HFFc6 (cell line): ENCODE measurements at places on chromosomes 12 and 14. TPM values are rescaled to one million over a fixed set of nuclear protein-coding genes. Genes with fewer than 3 reads are reported as not detected.

GRCh38 chr14:39957290-39957689 is 525.1 kb upstream of the FBXO33 start:
- DNase-seq, result no peak

The SLC17A8 gene
- total RNA-seq, result not detected in 3 replicates

GRCh38 chr14:93033983-93034670 is 81.6 kb downstream of the ITPK1 start:
- no peak for DNase-seq

DNA sequence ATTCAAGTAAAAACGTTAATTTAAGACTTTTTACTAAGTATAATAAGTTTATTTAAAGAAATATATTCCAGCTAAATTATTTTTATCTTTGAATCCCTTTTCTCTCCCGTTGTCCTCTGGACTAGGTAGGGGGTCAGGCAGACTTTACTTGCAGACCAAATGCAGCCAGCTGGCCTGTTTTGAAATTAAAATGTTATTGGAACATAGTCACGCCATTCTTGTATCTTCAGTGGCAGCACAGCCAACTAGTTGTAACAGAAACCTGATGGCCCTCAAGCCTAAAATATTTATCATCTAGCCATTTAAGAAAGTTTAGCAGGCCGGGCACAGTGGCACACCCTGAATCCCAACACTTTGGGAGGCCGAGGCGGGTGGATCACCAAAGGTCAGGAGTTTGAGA is 52.7 kb downstream of the BCAT1 start:
- DNase-seq, result no peak

The FSCB gene
- total RNA-seq, result not detected in 3 replicates

GRCh38 chr14:68643673-68644072 is 149.2 kb downstream of the ZFP36L1 start:
- DNase-seq, result no peak

The CLEC4D gene
- total RNA-seq, result not detected in 2 replicates

GRCh38 chr12:75971253-75971652 is 60.3 kb downstream of the PHLDA1 start:
- no peak for DNase-seq

DNA sequence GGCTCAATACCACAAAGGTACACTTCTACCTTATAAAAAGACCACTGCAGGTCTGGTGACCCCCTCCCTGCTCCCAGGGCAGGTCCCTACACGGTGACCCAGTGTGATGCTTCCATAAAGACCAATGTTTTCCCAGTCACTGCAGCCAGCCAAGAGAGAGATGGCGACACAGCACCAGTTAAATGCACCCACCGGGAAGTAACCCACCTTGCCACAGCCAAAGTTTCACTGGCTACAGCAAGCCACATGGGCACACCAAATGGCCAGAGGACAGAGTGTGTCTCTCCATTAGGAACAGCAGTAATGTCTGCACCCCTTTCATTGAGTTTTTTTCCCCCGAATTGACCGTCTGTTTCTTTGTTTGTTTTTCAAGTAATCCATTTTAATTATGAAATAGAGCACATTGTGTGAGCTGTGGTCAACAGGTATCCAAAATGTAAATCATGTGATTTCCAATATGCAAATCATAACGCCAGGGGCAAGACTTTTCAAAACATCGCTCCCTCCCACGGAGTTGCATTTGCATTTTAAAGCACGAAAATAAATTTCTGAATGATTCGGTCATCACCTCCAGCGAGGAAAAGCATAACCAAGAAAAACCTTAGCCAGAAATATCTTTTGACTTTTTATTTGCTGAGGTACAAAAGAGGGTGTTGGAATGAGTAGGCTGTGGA is 48.9 kb upstream of the EML1 start:
- DNase-seq, result peak; percentile 71

The DNAL1 gene
- 13.9 to 15.4 TPM (median 15.1 TPM) in 3 replicates for total RNA-seq

DNA sequence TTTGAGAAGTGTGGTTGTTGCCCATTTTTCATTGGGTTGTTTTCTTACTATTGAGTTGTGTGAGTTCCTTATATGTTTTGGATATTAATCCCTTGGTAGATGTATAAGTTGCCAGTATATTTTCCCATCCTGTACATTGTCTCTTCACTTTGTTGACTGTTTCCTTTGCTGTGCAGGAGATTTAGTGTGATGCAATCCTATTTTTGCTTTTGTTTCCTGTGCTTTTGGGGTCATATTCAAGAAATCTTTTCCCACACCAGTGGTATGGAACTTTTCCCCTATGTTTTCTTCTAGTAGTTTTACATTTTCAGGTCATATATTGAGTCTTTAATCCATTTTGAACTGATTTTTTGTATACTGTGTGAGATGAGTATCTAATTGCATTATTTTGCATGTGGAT is 92.8 kb downstream of the PTHLH start:
- DNase-seq, result no peak

DNA sequence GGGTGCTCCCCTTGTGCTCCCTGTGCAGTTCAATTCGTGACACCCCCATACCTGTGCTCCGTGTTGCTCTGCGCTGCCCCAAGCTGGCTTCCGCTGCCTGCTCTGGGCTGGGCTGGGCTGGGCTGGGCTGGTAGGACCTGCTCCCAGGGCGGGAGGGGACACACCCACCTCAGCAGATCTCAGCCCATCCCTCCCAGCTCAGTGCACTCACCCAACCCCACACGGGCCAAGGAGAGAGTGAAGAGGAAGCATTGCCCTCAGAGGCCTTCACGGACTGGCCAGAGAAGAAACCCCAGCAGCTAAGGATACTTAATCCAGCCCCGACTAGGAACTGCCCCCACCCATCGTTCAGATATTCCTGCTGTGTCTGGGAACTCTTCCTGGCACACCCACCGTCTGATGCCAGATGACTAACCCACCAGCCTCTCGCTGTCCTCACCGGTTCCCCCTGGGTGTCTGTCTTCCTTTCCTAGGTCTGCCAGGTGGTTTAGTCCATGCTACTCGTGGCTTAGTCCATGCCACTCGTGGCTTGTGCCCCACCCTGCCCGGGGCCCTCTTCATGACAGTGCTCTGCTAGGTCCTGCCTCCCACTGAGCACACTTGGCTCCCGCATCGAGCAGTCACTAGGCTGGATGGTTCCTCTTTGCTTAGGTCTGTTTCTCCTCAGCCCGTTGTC is at the start of gene LPAR5:
TSS of gene LPAR5 (minus strand) at position 104 of the 676 bp plus-strand sequence. CDS start 14,711 bp downstream, outside the sequence.
- no peak for DNase-seq

The ASIC1 gene
- total RNA-seq, result 1.6 to 2.0 TPM (median 2.0 TPM) in 3 replicates

GRCh38 chr14:96362965-96363750 is at the start of the genes ATG2B and GSKIP:
ATG2B (minus strand) TSS chr14:96363341; CDS start chr14:96362976, 365 bp downstream.
GSKIP (plus strand) TSS chr14:96363526; CDS start chr14:96382248, 18,722 bp downstream.
- DNase-seq, result peak; percentile 84

DNA sequence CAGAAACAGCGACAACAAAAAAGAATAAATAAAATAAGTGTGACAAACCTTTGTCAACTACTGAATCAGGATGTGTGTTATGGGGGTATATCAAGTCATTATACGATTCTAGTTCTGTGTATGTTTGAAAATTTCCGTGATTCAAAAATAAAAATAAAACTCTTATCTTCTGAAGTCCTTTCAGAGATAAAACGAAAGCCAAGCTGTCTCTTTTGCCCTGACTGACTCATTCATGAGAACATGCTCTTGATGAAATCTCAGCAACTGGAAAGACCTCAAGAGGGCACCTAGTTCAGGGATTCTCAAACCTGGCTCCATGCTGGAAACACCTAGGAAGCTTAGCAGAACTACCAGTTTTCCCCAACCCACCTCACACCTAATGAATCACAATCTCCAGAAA is 9.2 kb downstream of the FOXN3 start:
- no peak for DNase-seq

- DNase-seq, result peak; percentile 85
Observed at GRCh38 chr14:85587151-85587711, 57.3 kb downstream of the FLRT2 start.

The CLBA1 gene
- total RNA-seq, result 8.3 to 12.3 TPM (median 12.1 TPM) in 3 replicates

The CDC42BPB gene
- 82.2 to 85.4 TPM (median 85.1 TPM) in 3 replicates for total RNA-seq

GRCh38 chr12:124279315-124279714 is 15.6 kb upstream of the RFLNA start:
- no peak for DNase-seq

DNA sequence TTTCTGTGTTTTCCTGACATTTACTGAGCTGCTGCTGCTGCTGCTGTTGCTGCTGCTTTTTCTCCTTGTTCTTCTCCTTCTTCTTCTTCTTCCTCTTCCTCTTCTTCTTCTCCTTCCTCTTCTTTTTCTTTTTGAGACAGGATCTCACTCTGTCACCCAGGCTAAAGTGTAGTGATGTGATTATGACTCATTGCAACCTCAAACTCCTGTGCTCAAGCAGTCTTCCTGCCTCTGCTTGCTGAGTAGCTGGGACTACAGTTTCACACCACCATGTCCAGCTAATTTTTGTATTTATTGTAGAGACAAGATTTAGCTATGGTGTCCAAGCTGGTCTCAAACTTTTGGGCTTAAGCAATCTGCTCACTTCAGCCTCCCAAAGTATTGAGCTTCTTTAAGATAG is 95.8 kb downstream of the TMTC3 start:
- DNase-seq, result peak; percentile 65
